ENCODE measurements at places on chromosomes 3 and 15. TPM values are rescaled to one million over a fixed set of nuclear protein-coding genes. Genes with fewer than 3 reads are reported as not detected.
A peak's percentile ranks its signal among the peaks of the same experiment; 100 is the strongest.

The KCNAB1 gene
- total RNA-seq: 2.1 TPM

The CLEC3B gene
- total RNA-seq: 7.5 TPM

The ALG1L2 gene
- total RNA-seq: 0.54 TPM

The NR2F2 gene
- total RNA-seq: 355 TPM

The SMCO1 gene
- not detected for total RNA-seq

The CNTN3 gene
- total RNA-seq: 0.68 TPM

The COPS2 gene
- total RNA-seq: 66.1 TPM

The GDPGP1 gene
- 8.3 TPM for total RNA-seq

The ENTPD3 gene
- 2.0 TPM for total RNA-seq

DNA sequence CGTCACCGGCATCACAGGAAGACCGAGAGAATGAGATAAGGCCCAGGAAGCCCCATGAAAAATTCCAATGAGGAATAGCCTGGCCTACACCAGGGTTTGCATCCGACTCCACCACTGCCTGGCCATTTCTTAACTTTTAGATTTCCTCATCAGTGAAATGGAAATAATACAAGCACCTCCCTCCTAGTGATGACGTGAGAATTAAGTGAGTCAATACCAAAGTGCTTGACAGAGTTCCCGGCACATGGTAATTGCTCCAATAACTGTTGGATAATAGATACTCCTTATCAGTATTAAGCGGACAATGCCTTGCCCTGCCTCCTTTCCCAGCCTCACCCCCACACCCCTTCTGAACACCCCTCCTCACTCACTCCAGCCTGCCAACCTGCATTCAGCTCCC lies 105.4 kb downstream of the TLE3 start:
- DNase-seq: no peak

GRCh38 chr3:171564748-171565480 lies 104.7 kb upstream of the TNIK start:
- DNase-seq: no peak

- DNase-seq: no peak
Measured at GRCh38 chr15:100653608-100654007, 51.2 kb downstream of the ASB7 start.

GRCh38 chr15:68493629-68494028 lies 61.7 kb upstream of the ITGA11 start:
- no peak for DNase-seq

- no peak for DNase-seq
Measured at GRCh38 chr3:194112120-194113106, 23.5 kb upstream of the HES1 start.

DNA sequence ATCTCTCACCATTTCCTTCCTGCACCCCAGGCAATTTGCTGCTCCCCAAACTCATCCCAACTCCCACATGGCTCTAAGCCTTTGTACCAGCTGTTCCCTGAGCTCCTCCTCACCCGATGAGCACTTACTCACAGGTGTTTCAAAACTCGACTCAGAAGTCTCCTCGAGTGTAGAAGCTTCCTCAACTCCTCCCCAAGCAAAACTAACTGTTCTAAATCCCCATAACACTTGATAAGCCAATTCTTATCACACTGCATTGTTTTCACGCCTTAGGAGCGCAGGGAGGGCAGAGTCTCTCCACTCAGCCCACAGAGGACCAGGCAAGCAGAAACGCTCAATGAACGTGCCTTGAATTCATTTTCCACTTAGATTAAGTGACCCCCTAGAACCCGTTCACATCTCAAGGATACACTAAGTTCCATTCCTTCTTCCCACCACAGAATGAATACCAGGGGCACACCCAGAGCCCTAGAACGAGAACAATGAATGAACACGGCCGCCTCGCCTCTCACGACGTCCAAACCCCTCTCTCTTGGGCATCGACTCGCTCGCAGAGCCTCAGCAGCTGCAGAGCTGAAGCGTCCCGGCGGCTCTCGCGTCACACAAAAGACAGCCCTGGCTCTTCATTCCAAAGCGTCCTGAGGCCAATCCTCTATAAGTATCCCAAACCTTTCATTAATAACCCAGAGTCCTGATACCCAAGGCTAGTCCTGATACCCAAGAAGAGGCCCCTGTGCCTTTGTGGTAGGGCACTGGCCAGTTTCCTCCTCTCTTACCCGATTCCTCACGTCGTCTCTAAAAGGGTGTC lies 1.1 kb downstream of the RAF1 start:
- peak; percentile 35 for DNase-seq

DNA sequence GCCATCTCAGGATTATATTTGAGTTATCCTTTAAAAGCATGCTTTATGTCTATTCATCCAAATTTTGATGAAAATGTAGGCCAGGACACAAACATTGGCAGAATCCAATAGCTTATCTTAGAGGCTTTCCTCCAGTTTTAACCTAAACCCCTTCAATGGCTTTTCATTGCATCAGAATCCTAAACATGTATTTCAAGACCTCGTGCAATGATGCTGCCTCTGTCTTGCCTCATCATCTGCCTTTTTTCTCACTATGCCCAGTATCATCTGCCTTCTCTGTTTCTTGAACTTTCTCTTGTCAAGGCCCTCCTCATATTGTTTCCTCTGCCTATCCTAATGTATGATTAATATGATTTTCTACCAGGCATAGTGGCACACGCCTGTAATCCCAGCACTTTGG lies 76.1 kb upstream of the MAP4 start:
- DNase-seq: no peak

DNA sequence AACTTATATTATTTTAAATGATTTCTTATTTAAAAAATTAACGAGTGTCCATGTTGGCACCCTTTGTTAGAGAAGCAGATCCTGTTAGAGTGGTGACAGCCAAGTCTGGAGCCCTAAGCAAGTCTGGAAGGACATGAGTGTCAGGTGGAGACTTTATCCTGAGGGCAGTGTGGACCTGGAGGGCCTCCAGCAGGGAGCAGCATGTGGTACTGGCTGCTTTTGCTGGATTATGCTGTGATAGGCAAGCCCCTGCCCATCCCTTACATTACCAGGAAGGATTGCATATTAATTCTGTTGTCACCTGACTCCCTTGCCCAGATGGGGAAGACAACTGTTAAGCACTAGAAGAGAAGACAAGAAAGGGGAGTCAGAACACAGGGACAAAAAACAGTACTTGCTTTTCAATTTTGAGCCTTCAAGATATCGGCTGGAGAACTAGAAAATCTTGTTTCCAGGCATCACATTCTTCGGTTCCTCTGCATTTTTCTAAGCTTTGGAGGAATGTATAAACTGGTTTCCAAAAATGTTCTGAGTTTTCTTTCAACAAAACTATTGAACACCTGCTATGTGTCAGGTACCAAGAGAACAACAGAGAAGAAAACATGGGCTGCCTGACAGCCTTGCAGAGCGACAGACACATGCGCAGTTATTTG lies 22.7 kb downstream of the ZNF860 start:
- DNase-seq: no peak

DNA sequence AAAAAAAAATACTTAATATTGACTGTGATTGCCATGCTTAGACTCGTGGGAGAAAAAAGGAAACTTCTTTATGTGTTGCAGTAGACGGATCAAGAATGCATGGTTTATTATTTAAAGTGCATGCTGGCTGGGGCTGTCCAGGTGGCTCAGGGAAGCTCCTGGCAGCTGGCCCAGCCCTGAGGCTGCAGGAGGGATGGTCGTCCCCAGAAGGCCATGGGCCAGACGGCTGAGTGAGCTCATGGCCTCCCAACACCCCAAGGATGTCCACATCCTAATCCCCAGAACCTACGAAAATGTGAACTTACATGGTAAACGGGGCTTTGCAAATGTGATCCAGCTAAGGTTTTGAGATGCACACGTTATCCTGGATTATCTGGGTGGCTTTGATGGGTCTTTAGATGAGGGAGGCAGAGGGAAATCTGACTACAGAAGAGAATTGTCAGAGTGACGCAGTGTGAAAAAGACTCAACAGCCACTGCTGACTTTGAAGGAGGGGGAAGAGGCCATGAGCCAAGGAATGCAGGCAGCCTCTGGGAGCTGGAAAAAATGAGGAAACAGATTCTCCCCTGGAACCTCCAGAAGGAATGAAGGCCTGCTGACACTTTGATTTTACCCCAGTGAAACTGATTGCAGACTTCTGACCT lies 29.8 kb downstream of the ADAMTS17 start:
- DNase-seq: no peak

DNA sequence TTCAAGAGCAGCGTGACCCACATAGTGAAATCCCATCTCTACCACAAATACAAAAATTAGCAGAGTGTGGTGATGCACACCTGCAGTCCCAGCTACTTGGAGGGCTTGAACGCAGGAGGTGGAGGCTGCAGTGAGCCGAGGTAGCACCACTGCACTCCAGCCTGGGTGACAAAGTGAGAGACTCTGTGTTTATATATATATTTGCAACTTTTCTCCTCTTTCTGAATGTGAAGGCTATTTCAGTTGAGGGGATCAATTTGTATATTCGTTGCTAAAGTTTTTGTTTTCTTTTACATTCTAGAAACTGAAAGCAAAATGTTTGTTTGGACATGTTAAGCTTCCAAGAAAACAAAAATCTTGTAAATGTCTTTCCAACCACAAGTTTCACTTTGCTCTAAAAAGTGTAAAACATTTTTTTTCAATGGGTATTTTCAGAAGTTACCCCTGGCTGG lies 29.8 kb upstream of the FAM98B start:
- DNase-seq: no peak

DNA sequence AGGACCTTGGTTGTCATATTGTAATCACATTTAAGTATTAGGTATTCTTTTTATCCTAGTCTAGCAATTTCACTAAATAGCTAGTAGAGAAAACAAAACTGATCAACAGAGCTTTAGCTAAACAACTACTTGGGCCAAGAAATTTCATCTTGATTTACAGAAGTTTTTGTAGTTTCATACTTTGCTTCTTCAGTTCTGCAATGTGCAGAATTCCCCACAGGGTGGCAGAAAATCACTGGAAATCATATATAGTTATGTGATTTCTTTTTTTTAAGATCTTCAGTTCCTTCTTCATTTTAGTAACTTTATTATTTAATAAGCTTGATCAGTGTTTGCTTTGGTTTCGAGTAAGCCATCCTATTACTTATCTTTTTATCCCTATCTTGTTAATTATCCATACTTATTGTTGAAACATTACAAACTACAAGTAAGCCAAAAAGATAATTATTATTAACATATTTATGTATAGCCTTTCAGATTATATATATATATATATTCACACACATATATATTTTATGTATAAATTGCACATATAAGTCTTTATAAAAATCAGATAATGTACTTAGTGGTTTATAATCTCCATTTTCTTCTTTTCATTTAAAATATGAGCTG lies 2.2 kb upstream of the BNIP2 start:
- DNase-seq: no peak

GRCh38 chr3:151819910-151820309 lies 6.0 kb downstream of the AADAC start:
- no peak for DNase-seq

DNA sequence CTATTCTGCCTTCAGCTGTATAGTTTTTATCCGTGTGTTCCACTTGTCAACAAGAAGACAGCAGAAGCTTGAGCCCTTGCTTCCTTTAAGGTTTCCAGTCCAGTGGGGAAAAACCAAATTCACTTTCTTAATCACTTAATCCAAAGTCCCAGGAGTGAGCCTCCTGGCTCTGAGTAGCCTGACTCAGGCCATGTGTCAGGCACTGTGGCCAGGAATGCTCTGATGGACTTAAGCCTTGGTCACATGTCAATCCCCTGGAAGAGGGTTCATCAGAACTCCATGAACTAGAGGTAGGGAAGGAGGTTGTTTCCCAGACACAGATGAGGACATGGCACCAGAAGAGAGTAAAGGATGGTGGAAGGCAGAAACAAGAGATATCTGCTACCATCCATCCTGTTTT lies 8.8 kb downstream of the VIPR1 start:
- DNase-seq: no peak

- DNase-seq: no peak
Measured at GRCh38 chr15:84604826-84605553, 4.2 kb downstream of the ZSCAN2 start.

GRCh38 chr3:157667493-157667892 lies 164.3 kb upstream of the VEPH1 start:
- DNase-seq: no peak

DNA sequence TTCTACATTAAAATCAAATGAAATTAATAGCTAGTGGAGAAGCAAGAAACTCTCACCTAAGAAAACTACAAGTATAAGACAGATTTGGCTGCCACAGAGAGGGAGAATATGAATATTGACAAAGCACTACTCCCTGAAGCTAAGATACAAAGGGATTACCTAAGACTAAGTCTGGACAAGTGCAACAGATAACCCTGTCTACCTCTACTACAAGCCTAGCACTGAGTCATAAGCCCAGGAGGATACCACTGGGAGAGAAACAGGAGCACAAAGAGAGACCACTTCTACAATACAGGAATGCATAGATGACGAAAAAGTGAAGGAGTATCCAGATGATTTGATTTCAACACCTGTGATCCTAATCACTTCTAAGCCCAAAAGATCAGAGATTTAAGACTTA lies 10.4 kb downstream of the ATP13A4 start:
- no peak for DNase-seq

- DNase-seq: no peak
Measured at GRCh38 chr3:160226026-160226907, 1.0 kb downstream of the C3orf80 start.

DNA sequence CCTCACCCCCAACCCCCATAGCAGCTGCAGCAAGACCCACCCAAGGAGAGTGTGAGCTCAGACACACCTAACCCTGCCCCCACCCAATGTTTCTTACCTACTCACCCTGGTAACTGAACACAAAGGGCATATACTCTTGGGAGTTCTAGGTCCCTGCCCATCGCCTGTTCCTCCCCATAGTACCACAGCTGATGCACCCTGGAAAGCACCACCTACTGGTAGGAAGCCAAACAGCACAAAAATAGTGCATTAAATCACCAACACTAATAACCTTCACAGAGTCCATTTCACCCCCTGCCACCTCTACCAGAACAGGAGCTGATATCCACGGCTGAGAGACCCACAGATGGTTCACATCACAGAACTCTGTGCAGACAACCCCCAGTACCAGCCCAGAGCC lies 245.2 kb downstream of the EFHB start:
- no peak for DNase-seq

- DNase-seq: no peak
Measured at GRCh38 chr3:115792206-115792955, 169.1 kb downstream of the GAP43 start.

DNA sequence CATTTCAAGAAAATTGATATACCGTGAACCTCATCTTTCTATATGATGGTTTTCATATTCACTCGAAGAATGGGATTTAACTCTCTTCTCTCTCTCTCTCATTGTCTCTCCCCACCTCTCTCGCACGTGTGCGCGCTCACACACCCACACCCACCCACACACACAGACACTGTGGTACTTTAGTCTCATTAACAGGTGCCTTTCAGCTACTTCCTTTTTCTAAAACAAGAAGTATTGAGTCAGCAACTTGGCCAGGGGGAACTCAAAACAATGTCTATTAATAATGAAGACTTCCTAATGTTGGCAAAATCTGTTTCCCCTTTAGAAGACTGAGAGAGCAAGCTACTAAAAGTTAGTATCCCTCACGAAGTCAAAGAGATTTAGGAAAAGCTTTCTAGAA lies 150.7 kb downstream of the TMCO5A start:
- no peak for DNase-seq

- no peak for DNase-seq
Measured at GRCh38 chr15:48402427-48403177, 71.4 kb downstream of the DUT start.
